ENCODE measurements at places on chromosomes 13 and 19.

DNA sequence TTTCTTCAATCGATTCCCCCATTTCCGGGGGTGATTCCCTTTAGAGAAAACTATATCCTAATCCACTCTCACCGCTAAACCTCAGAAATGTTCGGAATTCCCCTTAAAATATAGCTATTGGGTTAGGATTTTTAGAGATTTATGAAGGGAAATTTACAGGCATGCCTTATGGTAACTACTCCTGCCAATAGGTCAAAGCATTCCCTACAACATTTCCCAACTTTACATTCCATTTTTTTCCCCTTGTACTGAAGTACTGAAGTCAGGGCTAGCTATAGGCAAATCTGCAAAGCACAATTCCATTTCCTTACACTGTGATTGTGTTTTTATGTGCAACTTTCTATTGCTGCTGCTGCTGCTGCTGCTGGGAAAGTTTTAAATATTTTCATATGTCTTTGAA is 2.1 kb downstream of the EDNRB start:
- DNase-seq = no peak

DNA sequence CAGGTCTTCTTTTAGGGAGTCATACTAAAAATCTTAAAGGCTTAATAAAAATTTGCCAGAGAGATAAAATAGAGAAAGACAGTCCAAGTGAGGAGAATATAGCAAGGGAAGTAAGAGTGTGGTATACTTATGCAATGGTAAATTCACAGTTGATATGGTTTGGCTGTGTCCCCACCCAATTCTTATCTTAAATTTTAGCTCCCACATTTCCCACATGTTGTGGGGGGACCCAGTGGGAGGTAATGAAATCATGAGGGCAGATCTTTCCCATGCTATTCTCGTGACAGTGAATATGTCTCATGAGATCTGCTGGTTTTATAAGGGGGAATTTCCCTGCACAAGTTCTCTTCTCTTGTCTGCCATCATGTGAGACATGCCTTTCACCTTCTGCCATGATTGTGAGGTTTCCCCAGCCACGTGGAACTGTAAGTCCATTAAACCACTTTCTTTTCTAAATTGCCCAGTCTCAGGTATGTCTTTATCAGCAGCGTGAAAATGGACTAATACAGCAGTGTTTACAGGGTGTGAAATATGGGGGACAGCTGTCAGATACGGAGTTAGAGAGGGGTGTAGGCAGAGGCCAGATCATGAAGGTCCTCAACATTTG is 115.4 kb downstream of the UGGT2 start:
- no peak for DNase-seq

GRCh38 chr19:49400029-49400428 is 12.0 kb downstream of the KASH5 start:
- DNase-seq = no peak

- DNase-seq = no peak
These were observed 1509.9 kb downstream of the SLITRK5 start for GRCh38 chr13:89181041-89181440.

DNA sequence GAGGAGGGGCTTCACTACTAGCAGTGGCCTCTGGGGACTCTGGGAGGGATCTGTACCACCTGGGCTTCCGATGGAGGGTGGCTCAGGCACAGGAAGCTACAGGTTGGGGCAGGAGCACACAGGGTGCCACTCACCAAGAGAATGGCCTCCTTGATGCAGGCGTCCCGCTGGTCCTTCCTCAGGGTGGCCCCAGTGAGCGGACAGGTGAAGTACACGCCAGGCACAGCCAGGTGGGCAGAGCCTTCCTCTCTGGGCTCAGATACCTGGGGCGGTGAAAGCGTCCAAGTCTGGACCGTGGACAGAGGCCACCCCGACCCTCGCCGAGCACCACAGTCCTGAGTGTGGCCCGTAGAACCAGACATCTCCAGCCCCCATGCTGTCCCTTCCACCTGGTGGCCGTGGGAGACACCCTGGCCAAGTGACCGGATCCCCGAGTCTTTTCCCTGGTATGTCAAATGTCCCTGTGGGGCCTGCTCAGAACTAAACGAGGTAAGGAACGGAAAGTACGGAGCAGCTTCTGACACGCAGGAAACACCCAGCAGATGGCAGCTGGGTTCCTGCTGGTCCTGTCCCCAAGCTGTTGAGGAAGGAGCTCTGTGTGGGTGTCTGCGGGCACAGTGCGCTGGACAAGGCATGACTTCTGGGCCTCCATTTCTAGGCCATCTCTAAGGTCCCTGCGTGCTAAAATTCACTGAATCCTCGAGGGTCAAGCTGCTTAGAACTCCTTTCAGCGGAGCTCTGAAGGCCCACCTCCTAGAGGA is 5.2 kb downstream of the UBXN6 start:
- peak; percentile 63 for DNase-seq

DNA sequence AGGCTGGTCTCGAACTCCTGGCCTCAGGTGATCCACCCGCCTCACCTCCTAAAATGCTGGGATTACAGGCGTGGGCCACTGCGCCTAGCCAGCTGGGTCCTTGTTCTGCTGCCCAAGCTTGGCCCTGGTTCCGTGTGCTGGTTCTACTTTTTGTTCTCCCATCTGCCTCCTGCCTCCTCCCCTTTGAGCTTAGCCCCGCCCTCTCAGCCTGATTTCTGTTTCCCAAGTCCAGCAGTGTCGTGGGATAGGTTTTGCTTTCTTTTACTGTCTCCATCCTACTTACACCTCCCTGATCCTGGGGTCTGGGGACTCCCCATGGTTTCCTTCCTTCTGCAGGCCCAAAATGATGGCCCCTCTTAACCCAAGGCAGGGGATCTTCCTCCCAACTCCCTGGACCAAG is 2.4 kb downstream of the BLOC1S3 start:
- no peak for DNase-seq

GRCh38 chr13:101982903-101983302 is 418.9 kb downstream of the FGF14 start:
- no peak for DNase-seq

- no peak for DNase-seq
These were observed 1562.9 kb upstream of the PRR20A start for GRCh38 chr13:55577847-55578210.

DNA sequence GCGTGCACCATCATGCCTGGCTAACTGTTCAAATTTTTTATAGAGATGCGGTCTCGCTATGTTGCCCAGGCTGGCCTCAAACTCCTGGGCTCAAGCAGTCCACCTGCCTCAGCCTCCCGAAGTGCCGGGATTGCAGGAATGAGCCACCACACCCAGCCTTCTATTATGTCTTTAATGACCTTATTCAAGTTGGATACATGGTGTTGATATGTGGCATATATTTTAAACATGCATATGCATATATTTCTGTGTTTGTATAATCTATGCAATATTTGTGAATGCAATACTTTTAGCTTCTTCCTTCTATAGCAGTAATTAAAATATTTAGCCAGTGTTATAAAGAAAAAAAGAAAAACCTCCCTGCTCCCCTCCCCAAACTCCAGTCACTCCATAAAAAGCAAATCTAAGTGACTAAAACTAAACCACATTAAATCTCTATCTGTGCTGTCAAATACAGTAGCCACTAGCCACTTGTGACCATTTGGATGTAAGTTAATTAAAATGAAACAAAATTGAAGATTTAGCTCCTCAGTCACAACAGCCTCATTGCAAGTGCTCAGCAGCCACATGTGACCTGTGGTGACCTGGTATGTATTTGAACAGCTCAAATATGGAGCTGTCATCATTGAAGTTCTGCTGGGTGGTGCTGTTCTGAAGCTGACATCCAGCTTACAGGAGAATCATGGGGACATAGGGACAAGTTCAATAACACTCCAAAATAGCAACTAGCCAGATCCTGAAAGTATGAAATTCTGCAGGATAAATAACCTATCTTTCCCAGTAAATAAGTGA is 27.4 kb downstream of the FCGBP start:
- no peak for DNase-seq

- DNase-seq = no peak
These were observed 38.5 kb downstream of the SOX21 start for GRCh38 chr13:94673851-94674250.

- DNase-seq = no peak
These were observed 27.6 kb upstream of the SIN3B start for GRCh38 chr19:16801600-16802013.

DNA sequence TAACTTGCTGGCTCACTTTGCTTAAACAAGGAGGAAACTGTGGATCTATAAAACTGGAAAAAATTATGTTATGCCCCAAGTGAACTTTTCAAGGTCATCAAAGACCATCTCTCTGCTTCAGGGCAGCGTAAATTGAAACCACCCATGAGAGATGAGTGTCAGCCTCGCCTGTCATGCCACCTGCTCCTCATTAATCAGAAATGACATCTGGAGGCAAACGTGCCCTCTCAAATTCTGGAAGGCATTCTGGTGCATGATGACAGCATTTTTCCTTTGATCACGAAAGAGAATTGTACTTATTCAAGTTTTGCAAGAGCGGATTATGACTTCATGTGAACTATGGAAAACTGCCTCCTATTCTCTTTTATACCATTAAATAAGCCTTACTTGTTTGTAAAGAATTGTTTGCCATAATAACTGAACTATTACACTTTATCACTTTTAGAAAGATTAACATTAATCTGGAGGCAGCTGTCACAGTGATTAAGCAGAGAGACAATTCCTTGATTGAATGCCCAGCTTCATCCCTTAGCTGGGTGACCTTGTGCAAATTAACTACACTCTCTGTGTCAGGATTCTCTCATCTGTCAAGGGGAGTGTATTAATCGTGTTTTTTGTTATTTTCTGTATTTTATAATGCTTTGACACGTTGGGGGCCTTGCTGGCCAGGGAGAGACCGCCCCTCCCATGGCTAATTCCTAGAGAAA is 17.0 kb upstream of the SACS start:
- DNase-seq = no peak

- no peak for DNase-seq
These were observed 871 bp upstream of the CCER2 start for GRCh38 chr19:38912600-38913514.

GRCh38 chr13:111390522-111391270 is 70.3 kb downstream of the TEX29 start:
- no peak for DNase-seq

- no peak for DNase-seq
These were observed 14.2 kb downstream of the FBXO46 start for GRCh38 chr19:45716359-45717130.

- no peak for DNase-seq
These were observed 22.0 kb downstream of the VWA8 start for GRCh38 chr13:41938918-41939317.

GRCh38 chr19:44875666-44876451 is 15.2 kb upstream of the TOMM40 start:
- DNase-seq = no peak

- no peak for DNase-seq
These were observed 2.1 kb downstream of the PLEKHF1 start for GRCh38 chr19:29667387-29667783.

DNA sequence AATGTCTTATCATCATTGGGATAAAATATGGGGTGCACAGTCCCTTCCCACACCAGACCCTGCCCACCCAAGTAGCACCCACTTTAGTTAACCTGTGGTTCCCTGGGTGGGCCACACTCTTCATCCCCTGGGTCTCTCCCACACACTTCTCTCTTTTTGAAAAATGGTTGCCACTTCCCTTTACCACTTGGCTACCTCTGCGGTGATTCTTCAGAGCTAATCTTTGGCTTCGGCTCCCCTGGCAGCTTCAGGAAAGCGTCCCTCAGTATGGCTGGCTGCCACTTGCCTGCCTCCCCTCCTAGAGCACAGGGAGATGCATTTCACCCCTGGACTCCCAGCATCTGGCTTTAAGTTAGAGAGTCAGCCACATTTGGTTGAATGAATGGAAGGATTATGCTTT is 18.2 kb downstream of the CCNA1 start:
- no peak for DNase-seq

DNA sequence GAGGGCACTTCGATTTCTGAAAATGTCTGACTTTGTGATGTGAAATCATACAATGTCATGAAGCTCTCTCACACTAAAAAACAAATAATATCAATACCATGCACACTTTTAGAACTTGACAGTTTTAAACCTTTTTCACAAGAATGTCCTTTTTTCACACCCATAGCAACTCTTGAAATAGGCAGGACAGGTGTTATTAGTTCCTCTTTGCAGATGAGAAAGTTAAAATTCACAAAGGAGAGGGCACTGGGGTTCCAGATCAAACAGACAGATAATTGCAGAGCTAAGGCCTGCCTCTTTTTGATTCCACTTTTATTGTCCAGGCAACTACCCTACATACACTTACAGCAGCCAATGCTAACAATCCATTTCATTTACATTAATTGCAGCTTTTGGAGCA is 142.8 kb downstream of the KLF12 start:
- DNase-seq = no peak

DNA sequence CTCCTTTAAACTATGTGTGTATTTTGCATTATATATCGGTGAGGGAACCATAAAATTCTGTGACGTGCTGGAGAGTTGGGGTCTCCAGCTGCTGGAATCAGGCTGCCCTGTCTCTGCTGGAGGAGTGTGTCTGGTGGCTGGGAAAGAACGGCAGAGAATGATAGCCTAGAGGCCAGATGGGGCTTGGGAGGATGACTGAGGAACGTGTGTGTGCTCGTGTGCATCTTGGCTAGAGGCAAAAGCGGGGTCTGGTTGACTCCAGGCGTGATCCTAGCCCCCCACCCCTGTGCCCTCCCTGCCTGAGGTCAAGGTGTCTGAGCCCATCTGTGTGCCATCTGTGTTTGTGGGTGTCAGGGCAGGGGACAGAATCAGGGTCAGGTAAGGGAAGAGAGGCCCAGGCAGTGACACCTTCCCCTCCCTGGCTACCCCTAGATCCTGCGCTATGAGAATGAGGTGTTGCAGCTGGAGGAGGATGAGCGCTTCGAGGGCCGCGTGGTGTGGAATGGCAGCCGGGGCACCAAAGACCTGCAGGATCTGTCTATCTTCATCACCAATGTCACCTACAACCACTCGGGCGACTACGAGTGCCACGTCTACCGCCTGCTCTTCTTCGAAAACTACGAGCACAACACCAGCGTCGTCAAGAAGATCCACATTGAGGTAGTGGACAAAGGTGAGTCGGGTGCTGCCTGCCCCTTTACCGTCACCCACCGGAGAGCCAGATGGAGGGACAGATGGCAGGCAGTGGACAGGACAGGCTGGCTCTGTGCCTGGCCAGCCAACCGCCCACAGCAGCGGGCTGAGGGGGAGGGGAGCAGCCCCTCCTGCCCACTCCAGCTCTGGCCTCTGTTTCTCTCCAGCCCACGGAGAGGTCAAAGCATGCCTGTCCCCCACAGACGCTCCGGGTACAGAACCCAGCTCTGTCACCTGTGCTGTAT is 3.1 kb downstream of the SCN1B start:
- no peak for DNase-seq

GRCh38 chr19:19459073-19459472 is 53.6 kb downstream of the GATAD2A start:
- DNase-seq = no peak

GRCh38 chr19:42202290-42202880 is 15.1 kb downstream of the DEDD2 start:
- DNase-seq = no peak

DNA sequence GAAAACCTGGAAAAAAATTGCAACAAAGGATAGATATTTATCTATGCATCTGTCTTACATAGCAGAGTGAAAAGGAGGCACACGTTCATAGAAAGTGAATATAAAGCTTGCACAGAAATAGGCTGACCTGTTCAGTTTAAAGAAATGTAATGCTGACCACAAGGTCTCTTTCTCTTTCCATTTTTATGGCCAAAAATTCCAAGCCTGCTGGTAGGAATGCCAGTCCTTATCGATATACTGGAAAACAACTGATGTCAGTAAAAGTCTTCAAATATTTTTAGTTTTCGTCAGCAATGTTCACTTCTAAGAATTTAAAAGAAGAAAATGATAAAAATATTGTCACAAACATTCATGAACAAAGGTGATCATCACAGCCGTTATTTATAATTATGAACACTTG is 59.0 kb upstream of the MCF2L start:
- DNase-seq = no peak

- DNase-seq = no peak
These were observed 54.5 kb downstream of the USP12 start for GRCh38 chr13:27117158-27117557.
